ENCODE measurements at places on chromosomes 16 and 17. TPM values are rescaled to one million over a fixed set of nuclear protein-coding genes. Genes with fewer than 3 reads are reported as not detected.

Gene PYCARD
- 68.0 TPM for total RNA-seq

Gene MTMR4
- total RNA-seq, result 55.9 TPM

Gene GPR179
- total RNA-seq, result not detected

Gene AHSP
- total RNA-seq, result not detected

Measured in activated CD4-positive, alpha-beta T cell treated with anti-CD3 and anti-CD28 coated beads, Interleukin-2, amount 10 ng/mL, durations not matched to agents 7 days and 5 days (primary cell).